IMR-90 (cell line): ENCODE measurements at places on chromosomes 2 and 18.

- no peak for DNase-seq
Observed at GRCh38 chr2:127786048-127786809, 24.7 kb downstream of the WDR33 start.

GRCh38 chr2:121450301-121450700, 80.4 kb upstream of the RNU4ATAC start:
- DNase-seq = no peak

- DNase-seq = peak; percentile 67
Observed at GRCh38 chr2:32688541-32688940, 60.7 kb downstream of the TTC27 start.

DNA sequence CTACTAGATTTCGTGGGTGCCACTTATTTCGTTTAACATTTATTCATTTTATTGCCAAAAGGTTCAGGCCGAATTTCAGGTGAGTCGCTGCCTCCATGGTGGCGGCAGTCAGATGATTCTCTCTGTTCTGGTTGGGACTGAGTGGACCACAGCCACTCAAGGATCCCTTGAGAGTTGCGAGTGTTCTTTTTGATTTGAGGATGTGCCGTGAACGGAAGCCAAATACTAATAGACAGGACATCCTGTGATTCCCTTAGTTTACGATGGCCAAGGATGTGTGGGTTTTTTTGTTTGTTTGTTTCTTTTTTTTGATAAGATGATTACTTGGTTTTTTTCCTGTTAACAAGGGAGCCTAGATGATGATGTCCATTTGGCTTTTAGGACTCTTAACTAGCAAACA, 13.2 kb downstream of the MAPRE2 start:
- no peak for DNase-seq

DNA sequence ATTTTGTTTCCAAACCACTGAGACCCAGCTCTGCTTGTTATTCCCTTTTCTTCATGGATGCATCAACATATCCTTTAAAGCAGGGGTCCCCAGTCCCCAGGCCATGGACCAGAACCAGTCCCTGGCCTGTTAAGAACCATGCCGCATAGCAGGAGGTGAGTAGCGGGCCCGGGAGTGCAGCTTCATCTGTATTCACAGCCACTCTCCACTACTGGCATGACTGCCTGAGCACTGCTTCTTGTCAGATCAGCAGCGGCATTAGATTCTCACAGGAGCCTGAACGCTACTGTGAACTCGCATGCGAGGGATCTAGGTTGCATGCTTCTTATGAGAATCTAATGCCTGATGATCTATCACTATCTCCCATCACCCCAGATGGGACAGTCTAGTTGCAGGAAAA, 1.6 kb upstream of the POLI start:
- DNase-seq = no peak

DNA sequence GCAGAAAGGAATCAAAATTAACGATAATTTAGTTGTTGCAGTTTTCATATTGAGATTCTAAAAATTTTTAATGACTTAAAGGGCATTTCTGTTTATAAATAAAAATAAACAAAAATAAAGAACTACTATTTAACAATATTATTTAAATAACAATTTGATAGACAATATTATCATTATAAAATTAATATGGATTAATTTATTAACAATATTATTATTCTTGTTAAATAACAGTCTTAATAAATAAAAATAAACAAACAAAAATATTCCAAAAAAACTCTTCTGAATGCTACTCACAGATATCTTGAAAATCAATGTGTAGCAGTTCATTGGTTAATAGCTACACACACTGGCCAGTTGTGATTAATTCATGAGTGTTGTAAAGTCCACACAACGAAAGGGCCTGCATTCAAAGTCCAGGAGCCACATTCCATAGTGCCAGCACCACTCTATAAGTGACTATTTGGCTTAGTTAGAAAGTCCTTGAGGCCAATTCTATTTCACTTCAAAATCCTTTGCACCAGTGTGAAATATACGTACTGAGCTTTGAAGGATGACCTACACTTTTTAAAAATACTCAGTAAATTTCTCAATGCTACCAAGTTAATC, 117.1 kb downstream of the ZNF521 start:
- no peak for DNase-seq

GRCh38 chr2:219344751-219345430, 12.3 kb upstream of the RESP18 start:
- peak; percentile 12 for DNase-seq

DNA sequence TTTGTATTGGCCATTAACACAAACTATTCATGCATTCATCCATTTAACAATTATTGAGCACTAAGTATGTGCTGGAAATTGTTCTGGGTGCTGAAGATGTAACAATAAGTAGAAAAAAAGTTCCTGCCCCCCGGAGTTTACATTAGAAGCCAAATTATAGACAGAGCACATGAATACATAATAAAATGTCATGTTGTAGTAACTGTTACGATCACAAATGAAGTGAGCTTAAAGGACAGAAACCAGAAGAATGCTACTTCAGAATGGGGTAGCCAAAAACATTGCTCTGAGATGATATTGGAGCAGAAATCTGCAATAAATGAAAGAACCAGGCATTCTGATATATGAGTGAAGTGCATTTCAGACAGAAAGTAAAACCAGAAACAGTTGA, 256.0 kb upstream of the SETBP1 start:
- DNase-seq = no peak

DNA sequence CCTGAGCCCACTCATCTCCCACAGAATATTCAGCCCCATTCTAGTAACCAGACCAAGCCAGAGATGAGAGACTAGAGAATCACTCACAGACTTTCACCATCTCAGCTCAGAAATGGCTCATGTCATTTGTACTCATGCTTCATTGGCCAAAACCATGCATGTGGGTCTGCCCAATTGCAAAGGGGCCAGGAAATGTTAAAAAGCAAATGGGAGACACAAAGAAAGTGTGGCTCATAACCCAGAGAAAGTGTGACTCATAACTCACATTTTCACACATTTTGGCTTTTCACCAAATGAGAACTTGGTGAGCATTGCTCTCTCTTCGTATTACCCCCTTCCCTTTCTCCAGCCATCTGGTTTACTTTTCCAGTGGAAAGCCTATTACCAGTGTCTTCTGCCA, 66.2 kb downstream of the MDH1 start:
- no peak for DNase-seq

DNA sequence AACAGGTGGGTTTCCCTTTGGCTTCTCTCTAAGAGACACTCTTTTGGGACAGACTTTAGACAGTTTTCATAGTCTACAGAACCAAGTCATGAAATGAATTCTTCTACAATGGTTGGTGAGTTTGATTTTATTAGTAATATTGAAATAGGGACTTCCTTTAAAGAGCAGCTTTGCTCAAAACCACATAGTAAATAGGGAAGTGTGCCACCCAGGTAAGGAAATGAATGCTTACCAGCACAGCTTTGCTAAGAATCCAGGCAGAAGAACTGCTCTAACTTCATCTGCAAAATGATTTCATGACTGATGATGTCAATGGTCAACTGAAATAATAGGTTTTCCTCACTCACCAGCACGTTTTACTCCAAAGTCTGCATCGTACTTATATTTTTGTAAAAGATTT, 89.2 kb downstream of the NYAP2 start:
- DNase-seq = no peak

- DNase-seq = no peak
Observed at GRCh38 chr2:11023326-11024258, 111.9 kb downstream of the KCNF1 start.

- DNase-seq = peak; percentile 73
Observed at GRCh38 chr2:80073134-80073561, 231.4 kb downstream of the LRRTM1 start.

GRCh38 chr2:53422979-53423378, 344.6 kb upstream of the CHAC2 start:
- DNase-seq = peak; percentile 59

GRCh38 chr2:74917702-74918619, 40.5 kb upstream of the POLE4 start:
- DNase-seq = peak; percentile 96
